Activated CD8-positive, alpha-beta T cell treated with anti-CD3 and anti-CD28 coated beads for 36 hours (primary cell): ENCODE measurements at places on chromosomes 3 and 15. TPM values are rescaled to one million over a fixed set of nuclear protein-coding genes. Genes with fewer than 3 reads are reported as not detected.

PBRM1 gene
- 56.1 TPM for total RNA-seq

DNA sequence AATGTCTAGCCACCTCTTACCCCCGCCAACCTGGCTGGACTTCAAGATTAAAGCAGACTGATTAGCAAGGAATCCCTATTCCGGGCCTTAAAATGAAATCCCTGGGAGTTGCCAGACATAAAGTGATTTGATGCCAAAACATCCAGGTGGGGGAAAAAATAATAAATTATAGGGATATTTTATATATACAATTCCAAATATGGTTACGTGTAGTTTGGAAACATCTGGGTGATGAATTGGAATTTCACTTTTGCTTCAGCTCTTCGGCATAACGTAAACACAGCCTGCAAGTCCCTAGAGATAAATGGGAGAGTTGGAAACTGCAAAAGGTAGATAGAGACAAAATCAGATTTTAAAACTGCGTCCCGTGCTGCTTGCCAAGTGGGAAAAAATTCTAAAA is 545.5 kb upstream of the MDFIC2 start:
- peaks cover 17% of the 10 kb centered on the region for H3K27me3 ChIP-seq
- H3K36me3 ChIP-seq = no peaks in the 10 kb centered on the region
- no peak overlapping the region for H3K4me3 ChIP-seq
- DNase-seq = no peak
- H3K27ac ChIP-seq = no peak overlapping the region

- H3K27me3 ChIP-seq = peaks cover 49% of the 10 kb centered on the region
- DNase-seq = no peak
- H3K4me3 ChIP-seq = no peak overlapping the region
- no peak overlapping the region for H3K27ac ChIP-seq
Observed at GRCh38 chr3:160220038-160220437, 5.2 kb upstream of the C3orf80 start.

DNA sequence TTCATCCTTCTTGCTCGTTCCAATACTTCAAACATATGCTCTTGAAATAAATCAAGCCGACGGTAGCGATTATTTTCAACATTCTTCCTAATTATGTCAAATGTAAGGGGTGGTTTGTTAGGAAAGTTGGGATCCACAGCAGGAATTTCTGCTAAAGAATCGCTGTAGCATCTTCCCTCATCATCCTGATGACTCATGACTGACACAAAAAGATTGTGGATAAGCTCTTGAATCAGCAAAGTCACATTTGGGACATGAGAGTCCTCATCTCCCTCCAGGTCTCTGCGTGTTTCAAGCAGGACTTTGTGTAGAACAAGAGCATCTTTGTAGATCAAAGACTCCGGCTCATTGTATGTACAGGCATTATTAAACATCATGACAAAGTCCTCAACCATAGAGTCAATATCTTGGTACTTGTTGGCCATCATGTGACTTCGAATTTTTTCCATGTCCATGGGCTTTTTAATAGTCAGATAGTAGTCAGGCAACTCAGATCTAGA is 73.0 kb downstream of the UQCC5 start:
- peaks cover 3% of the 10 kb centered on the region for H3K4me1 ChIP-seq
- DNase-seq = no peak
- H3K36me3 ChIP-seq = peaks cover 43% of the 10 kb centered on the region
- no peaks in the 10 kb centered on the region for H3K27me3 ChIP-seq
- H3K4me3 ChIP-seq = no peak overlapping the region
